ENCODE measurements at places on chromosomes 4 and X.
A peak's percentile ranks its signal among the peaks of the same experiment; 100 is the strongest.

GRCh38 chr4:14241574-14241973, 614.0 kb upstream of the BOD1L1 start:
- no peak for DNase-seq

DNA sequence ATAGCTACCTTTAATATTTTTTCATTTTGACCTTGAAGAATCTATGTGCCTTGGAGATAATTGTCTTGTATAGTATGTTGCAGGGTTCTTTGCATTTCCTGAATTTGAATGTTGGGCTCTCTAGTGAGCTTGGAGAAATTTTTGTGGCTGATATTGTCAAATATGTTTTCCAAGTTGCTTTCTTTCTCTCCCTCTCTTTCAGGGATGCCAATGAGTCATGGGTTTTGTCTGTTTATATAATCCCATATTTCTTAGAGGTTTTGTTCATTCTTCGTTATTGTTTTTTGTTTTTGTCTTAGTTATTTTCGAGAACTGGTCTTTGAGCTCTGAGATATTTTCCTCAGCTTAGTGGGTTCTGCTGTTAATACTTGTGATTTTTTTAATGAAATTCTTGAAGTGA, 20.7 kb downstream of the RAB40AL start:
- no peak for DNase-seq

DNA sequence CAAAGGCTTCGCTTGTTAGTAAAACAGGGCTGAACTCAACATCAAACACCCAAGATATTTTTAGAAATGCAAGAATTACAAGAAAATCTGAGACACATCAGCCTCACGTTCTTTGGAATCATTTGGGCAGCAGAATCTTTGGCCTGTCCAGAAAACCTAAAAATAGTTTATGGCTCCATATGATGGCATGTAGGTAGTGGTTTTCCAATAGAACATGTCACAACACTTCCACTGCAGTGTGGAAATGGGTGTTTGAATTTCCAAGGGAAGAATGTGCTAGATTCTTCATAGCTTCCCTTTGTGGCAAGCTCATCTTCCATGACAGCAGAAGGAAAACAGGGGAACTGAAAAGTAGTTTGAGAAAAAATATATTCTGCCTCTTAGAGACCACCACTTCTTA, 118.8 kb downstream of the ARHGAP6 start:
- no peak for DNase-seq

GRCh38 chr4:1337376-1337831, 9.6 kb upstream of the UVSSA start:
- DNase-seq = no peak

- no peak for DNase-seq
Observed at GRCh38 chr4:144591401-144591800, 54.6 kb upstream of the HHIP start.

- DNase-seq = peak; percentile 85
Observed at GRCh38 chrX:131763674-131764073, 219.8 kb downstream of the OR13H1 start.

- no peak for DNase-seq
Observed at GRCh38 chrX:4741024-4741423, 1027.6 kb upstream of the PRKX start.

DNA sequence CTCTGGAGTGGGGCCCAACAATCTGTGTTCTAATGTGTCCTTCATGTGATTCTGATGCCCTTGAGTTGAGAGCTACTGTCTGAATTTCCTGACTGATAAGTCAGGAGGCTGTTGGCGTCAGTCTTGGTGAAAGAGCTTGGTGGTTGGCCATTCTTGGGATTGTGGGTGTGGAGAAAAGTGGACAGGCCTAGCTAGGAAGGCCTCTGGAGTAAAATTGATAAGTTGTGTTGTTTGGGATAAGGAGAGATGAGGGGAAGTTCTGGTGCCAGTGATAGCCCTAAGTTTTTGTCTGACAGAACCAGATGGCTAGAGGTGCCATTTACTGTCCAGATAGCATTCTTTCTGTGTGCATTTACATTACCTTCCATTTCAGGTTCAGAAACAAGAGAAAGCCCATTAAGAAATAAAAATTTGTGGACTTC, 11.7 kb downstream of the NSD2 start:
- DNase-seq = no peak

DNA sequence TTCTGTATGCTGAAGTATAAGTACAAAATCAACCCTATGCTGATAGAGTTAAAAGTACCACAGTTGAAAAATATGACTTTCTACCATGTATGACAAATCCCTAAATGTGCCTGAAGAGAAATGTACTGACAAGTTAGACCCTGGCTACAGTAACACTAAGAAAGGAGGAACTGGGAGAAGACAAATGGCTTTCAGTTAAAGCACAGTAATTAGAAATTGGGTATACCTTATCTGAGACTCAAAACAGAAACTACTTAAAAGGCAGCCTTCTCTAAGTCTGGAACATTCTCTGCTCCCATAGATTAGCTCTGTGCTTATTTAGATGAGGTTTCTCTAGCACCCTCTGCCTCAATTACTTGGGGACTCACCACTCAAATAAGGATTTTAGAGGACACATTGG, 189.1 kb downstream of the GPC3 start:
- DNase-seq = no peak

- DNase-seq = no peak
Observed at GRCh38 chrX:37424000-37424429, 74.9 kb downstream of the PRRG1 start.

GRCh38 chr4:158768555-158769174, at the start of gene FNIP2:
FNIP2 (plus strand) TSS chr4:158769026; CDS start chr4:158769213, 187 bp downstream.
- peak; percentile 66 for DNase-seq

DNA sequence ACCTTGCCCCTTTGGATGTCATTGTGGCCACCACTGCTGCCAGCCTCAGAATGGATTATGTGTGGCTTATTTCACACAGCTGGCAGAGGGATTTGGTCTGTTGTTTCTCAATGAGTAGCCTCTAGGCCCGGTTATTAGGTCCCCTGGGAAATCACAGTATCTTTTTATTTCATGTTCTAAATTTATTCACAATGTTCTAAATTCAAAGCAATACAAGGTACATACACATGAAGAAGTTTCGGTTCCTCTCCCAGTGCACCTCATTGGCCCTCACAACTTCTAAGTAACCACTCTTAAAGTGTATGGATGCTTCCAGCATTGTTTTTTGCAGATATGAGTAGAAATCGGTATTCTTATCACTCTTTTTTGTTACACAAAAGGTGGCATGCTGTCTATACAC, 262.7 kb downstream of the RCHY1 start:
- no peak for DNase-seq

GRCh38 chrX:2332252-2332651, 168.5 kb downstream of the DHRSX start:
- no peak for DNase-seq

GRCh38 chrX:154116426-154117211, 19.1 kb upstream of the MECP2 start:
- DNase-seq = no peak

GRCh38 chr4:185520119-185520518, 15.2 kb downstream of the PDLIM3 start:
- DNase-seq = no peak

GRCh38 chr4:88533088-88533790, 9.7 kb upstream of the PYURF start:
- no peak for DNase-seq

GRCh38 chr4:6200011-6200921, at the start of gene JAKMIP1:
JAKMIP1 (minus strand) TSS chr4:6200549; CDS start chr4:6112850, 87,699 bp downstream.
- DNase-seq = peak; percentile 86

DNA sequence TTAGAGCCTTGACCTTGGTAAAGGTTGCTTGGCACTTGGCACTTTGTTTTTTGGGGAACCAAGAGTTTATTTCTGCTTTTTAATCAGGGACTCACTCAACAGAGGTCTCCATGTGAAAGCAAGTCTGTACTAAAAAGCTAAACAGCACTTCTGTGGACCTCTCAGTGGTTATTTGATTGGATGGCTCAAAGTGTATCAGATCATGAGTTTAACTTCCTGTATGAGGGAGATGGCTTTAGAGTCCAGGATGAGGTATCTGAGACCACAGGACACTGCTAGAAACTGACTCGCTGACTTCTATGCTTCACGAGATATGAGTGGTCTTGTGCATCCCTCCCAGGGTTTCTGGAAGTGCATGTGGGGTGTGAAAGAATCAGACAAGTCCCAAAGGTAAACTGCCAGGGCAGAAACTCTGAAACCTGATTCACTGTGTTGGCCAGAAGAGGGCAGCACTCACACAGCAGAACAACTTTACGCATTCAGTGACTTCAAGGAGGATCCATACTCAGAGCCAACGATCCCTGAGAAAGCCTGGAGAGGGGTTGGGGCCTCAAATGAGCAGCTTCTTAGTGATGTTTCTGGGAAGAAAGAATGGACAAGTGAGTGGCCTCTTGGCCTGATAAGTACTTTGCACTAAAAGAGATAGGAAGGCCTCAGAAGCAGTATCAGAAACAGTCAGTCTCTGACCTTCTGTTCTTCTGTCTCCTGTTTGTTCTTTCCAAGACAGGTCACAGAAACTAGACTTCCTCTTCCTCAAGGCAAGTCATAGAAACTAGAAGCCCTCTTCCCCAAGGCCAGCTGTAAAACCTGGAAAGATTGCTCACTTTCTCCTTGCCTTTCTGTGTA, 220.3 kb upstream of the CXCL13 start:
- peak; percentile 42 for DNase-seq

Data from CD8-positive, alpha-beta T cell (primary cell).